Stimulated activated CD8-positive, alpha-beta memory T cell treated with anti-CD3 and anti-CD28 coated beads, Interleukin-4, amount 100 ng/mL, for 24 hours (primary cell): ENCODE measurements at places on chromosomes 1 and 21.
A peak's percentile ranks its signal among the peaks of the same experiment; 100 is the strongest.

DNA sequence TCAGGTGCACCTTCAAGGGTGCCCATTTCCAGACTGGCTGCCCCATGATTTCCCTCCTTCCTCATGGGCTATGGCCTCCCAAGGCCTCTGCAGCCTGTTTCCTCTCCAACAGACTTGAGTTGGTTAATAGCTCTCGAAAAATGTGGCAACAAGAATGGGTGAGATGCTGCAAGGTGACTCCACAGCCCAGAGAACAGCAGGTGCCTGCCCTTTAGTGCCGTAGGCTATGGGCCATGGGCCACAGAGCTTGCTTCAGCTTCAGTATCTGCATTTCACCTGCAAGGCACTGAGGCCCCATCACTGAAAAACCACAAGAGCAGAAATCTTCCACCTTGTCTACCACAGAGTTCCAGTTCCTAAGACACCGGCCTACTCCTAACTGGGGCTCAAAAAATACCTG is 122.0 kb downstream of the ETS2 start:
- DNase-seq = no peak

DNA sequence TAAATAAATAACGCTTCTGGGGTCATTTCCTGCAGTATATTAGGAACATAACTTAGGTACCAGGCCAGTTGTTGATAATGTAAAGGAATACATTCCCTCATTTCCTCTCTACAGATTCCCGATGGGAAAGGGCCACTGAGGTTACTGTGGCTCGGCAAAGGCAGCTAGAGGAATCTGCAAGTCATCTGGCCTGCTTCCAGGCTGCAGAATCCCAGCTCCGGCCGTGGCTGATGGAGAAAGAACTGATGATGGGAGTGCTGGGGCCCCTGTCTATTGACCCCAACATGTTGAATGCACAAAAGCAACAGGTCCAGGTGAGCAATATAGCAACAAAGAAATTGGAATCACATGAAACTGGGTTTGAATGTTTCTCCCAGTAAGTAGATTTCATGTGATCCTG is 109.6 kb upstream of the BMP8A start:
- no peak for DNase-seq

GRCh38 chr1:201405484-201405831 is 6.3 kb upstream of the LAD1 start:
- no peak for DNase-seq

DNA sequence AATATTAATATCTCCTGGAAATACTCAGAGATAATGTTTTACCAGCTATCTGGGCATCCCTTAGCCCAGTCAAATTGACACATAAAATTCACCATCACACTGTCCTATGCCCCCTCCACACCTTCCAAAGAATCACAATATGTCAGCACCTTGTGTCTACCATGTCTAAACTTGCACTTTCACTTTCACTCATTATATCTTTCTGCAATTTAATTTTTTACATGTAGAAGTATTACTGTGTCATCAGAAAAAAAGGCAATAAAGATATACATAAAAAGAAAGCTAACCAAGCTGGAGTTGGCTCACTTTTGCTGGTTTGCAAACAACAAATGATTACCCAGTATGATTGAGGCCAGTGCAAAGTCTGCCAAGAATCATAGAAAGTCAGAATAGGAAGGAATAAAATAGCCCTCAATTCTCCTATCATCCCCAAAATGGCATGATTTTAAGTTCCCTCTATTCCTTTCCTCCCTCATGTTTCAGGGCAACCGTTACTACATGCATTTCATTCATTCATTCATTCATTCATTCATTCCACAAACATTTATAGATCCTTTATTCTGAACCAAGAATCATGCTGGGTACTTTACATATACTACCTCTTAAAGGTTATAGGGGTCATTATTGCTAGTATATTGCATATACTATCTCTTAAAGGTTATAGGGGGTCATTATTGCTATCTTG is 5.9 kb upstream of the LUZP1 start:
- DNase-seq = no peak

DNA sequence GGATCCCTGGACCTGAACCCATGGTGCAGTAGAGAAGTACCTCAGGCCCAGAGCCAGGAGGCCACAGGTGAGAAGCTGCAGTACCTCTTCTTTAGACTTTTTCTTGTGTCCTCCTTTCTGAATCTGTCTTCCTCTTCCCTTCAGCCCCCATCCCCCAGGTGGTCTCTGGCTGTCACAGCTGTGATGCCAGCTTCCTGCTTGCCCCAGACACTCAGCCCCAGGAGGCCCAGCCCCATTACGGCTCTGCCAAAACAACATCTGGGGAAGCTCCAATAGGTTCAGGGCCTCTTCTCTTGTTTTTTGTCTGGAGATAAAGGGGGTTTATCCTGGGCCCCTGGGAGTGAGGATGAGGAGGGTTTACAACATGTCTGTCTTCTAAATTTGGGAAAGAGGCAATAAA is 9.5 kb upstream of the BTG2 start:
- no peak for DNase-seq

DNA sequence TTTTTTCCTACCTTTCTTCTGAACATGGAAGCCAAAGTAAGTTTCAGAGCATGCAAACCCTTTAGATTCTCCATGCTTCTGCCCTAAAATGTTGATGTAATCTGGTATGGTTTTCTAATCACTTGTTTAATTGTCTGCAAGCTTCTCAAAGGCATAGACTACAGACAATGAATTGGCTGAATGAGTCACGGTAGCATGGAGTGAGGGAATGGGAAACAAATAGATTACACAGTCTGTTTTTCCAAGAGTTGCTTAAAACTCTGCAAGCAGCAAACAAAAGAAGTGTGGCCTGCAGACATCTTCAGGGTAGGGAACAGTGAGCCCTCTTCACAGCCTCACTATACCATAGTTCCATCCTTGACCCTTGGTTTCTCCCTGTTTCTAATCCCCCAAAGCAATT is 326.0 kb downstream of the BARHL2 start:
- no peak for DNase-seq

GRCh38 chr21:29177800-29178199 is 47.4 kb downstream of the MAP3K7CL start:
- no peak for DNase-seq

GRCh38 chr1:17554954-17555353 is 15.5 kb downstream of the ARHGEF10L start:
- no peak for DNase-seq

DNA sequence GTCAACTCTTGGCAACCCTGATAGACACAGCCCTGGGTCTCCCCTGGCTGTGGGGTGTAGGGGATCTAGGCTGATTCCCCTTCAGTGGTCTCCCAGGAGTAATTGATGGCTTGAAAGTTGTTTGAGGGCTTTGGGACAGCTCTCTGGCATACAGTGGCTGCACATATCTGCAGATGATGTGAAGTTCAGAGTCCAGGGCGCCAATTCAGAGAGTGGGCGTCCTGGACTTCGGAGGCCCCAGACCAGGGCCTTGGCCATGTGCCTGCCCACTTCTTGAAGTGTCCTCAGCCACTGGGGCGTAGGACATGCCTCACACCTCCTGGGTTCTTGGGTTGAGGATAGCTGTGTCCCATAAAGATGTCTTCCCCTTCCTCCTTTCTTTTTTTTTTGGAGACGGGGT is 2.6 kb downstream of the INAVA start:
- DNase-seq = no peak

GRCh38 chr1:54229281-54229891 is 29.4 kb downstream of the MRPL37 start:
- DNase-seq = peak; percentile 19
